ENCODE measurements at places on chromosomes 16 and 17.

DNA sequence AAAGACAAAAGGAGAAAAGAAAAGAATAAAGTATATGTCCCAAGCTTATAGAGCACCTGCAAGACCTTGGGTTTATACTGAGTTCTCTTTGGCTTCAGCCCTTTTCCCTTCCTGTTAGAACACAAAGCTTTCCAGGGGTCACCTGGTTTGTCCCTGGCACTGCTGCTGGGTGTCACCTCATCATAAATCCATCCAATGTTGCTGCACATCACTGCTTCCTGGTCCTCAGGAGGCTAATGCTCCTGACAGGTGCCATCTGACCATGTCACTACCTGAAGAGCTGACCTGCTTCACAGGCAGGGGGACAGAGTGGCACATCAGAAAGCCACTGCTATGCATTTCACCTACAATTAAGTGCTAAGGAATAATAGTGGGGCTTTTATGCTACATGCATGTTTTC lies 164.6 kb upstream of the ELAC2 start:
- DNase-seq = peak; percentile 57

DNA sequence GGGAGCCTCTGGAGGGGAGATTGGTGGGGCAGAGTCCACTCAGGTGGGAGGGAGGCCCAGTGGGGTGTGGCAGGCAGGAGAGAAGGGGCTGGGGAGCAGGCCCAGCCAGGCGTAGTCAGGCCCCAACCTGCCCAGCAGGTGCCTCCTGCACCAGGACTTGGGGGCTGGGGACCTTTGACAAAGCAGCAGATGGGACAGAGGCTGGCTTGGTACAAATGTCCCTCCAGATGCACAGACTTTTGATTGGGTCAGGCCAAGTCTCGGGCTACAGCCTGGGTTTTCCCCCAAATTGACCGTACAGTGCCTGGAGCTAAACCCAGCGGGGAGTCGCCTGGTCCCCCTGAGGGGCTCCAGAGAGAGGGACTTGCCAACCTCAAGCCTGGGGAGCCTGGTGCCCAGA lies 411 bp downstream of the GGT6 start:
- DNase-seq = no peak

DNA sequence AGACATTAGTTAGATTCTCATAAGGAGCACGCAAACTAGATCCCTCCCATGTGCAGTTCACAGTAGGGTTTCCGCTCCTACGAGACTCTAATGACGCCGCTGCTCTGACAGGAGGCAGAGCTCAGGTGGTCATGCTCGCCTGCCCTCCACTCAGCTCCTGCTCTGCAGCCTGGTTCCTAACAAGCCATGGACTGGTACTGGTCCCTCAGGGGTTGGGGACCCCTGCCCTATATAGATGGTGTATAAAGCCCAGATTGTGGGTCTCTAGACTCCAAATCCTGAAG lies 52.1 kb upstream of the LYRM9 start:
- no peak for DNase-seq

DNA sequence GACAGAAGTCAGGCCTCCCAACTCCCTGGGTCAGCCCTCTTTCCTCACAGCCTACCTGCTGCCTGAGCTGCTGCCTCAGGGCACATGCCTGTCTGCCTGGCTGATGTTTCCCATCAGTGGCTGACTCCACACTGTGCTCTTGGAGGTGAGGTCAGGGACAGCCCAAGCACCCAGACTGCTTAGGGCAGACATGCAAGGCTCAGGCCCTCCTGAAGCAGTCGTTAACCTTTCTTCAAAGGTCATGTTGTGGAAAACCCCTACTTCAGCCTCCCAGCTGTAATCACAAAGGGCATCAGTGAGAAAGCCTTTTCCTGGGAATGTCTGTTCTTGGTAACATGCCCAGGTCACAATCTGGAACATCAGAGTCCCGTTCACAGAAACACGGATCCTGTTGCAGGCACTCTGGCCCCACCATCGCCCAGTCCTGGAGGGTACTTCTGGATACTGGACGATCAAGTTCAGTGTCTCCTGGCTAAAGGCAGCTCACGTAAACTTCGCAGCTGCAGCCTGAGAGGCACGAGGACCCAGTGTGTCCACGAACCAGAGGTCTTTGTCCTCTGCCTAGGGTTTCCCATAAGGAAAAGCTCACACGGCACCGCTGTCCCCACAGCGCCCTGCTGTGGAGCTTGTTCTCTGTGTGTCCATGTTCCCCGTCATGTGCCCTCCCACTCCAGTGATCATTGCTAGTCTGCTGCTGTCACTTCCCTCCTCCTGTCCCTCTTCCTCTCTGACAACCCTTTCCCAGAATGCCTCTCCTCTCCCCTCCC lies 54.9 kb downstream of the GNAO1 start:
- no peak for DNase-seq

DNA sequence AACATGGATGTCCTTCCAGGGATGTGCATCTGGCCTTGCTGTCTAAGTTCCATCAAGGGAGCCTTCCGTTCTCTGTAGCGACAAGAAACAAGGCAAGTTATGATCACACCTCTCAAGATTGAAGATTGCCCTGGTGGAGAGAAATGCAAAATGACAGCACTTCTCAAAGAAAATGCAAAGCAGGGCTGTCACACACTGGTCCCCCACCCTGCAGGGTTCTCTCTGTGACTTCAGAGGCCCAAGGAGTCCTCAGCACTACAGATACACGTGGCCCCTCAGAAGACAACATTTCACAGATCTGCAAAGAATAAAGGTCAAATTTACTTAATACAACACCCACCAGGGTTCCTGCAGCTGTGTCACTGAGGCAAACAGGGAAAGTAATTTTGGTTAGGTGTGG lies 60.7 kb upstream of the TEX2 start:
- DNase-seq = no peak

GRCh38 chr17:61427567-61427966 lies 24.7 kb upstream of the TBX4 start:
- DNase-seq = no peak

- DNase-seq = no peak
These were observed 9.3 kb downstream of the CORO6 start for GRCh38 chr17:29613352-29613837.

- no peak for DNase-seq
These were observed 451.1 kb downstream of the SOX9 start for GRCh38 chr17:72571813-72572396.

DNA sequence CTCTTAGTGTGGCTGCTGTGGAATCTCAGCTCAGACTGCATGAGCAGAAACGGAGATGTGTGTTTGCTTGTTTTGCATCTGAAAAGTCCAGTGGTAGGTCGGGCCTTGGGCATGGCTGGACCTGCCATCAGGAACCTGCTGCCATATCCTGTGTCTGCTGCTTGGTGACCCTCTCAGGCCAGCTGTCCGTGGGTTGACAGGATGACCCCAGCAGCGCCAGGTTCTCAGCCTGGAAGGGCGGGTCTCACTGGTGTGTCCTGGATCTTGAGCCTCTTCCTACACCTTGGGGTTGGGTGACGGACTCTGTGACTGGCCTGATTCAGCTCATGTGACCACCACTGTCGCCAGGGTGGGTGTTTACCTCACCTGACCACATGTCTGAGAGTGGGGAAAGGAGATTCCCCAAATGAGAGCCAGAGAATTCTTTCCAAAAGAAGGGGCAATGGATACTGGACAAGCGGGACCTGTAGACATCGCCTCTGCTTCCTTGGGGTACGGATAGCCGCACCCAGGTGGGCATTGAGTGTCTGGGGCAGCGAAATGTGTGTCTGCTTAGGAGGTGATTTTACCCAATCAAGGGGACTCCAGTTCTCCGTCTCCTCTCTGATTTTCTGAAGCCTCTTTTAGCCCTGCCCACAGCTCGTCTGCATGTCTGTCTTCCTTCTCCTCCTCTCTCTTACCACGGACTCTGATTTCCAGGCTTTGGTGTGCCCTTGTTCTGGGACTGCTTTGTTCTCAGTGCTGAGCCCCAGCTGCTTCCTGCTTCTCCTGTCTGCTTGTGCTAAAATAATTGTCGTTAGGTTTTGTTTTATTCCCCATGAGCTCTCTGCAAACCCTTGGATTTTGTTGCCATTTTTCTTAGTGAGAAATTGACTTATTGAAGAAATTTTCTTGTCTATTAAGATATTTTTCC lies 399.7 kb downstream of the CPPED1 start:
- DNase-seq = no peak

Data from NCI-H1417 treated with DMSO at 0.1 percent for 48 hours (cell line).